ENCODE measurements at places on chromosomes 11 and 22.

DNA sequence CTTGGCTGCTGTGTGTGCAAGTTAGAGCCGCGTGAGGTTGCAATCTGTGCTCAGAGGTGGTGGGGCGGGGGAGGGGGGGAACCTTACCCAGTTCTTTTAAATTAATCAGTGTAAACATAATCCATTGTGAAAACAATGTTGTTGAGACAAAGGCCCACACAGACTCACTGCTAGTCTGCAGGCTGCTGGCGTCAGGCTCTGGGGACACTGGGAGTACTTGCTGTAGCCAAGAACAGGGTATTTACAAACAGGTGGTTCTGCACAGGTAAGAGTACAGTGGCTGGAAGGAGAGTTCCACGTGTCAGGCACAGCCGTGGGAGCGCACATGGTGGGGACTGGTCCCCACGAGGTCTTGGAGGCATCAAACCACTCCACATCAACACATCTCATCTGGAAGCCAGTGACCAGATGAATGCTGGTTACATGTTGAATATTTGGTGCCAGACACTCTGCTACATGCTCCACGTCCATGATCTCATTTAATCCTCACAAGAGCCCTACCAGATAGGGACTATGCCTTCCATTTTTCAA, 27.4 kb downstream of the SCUBE1 start:
- DNase-seq, result peak; percentile 33

DNA sequence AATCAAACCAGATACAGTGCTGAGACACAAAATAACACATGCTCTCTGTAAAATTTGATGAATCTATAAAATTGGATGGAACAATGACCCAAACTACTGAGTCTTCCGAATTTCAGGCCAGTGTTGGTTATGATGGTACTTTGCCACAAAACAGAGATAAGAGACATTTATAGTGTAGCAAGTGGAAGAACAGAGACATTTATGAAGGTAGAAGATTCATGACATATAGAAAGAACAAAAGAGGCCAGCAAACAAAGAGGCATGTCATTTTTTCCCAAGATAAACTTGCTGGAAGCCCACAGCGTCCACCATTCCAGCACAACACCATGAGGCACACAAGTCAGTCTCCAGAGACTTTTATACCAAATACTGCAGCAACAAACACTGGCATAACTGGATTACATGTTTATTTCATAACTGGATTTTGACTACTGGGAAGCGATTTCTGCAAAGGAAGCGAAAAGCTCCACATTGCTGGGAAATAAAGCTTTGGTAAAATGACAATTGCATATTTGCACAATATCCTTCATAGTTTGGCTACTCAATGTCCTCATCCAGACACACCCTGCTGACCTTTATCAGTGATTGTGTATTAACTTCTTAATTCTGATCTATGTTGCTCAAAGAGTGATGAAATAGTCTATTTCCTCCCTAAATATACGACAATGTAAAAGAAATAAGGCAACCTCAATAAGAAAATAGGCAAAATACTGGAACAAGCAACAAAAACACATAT, 17.5 kb downstream of the DDI1 start:
- no peak for DNase-seq

DNA sequence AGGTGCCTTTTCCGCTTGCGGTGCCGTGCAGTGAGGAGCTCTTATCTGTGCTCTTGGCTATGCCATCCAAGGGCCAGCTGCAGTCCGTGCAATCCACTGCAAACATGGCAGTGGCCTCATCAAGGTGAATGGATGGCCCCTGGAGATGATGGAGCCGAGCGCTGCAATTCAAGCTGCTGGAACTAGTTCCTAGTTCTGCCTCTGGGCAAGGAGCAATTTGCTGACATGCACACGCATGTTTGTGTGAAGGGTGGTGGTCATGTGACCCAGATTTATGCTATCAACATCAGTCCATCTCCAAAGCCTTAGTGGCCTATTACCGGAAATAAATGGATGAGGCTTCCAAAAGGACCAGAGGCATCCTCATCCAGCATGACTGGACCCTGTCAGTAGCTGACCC, 3.1 kb upstream of the EHD1 start:
- DNase-seq, result no peak

- DNase-seq, result no peak
These were observed 25.6 kb upstream of the NRIP3 start for GRCh38 chr11:9029422-9029821.

GRCh38 chr22:18136563-18137320, 13.2 kb upstream of the USP18 start:
- no peak for DNase-seq

GRCh38 chr11:118263695-118264568, at the start of gene MPZL2:
Gene MPZL2 (minus strand): TSS chr11:118264297. CDS start chr11:118264153, 144 bp downstream.
- peak; percentile 63 for DNase-seq

- DNase-seq, result no peak
These were observed 606.0 kb downstream of the BUD13 start for GRCh38 chr11:116166573-116167465.

Measured in neural progenitor cell (in vitro differentiated cells).